ENCODE measurements at places on chromosomes 2 and 18.
A peak's percentile ranks its signal among the peaks of the same experiment; 100 is the strongest.

GRCh38 chr2:68828887-68829708, 42.1 kb downstream of the BMP10 start:
- no peaks in the 10 kb centered on the region for H3K27me3 ChIP-seq
- H3K36me3 ChIP-seq: no peaks in the 10 kb centered on the region
- H3K27ac ChIP-seq: peak overlapping the region; percentile 97
- H3K4me3 ChIP-seq: no peak overlapping the region
- DNase-seq: peak; percentile 98
- peaks cover 45% of the 10 kb centered on the region for H3K4me1 ChIP-seq

DNA sequence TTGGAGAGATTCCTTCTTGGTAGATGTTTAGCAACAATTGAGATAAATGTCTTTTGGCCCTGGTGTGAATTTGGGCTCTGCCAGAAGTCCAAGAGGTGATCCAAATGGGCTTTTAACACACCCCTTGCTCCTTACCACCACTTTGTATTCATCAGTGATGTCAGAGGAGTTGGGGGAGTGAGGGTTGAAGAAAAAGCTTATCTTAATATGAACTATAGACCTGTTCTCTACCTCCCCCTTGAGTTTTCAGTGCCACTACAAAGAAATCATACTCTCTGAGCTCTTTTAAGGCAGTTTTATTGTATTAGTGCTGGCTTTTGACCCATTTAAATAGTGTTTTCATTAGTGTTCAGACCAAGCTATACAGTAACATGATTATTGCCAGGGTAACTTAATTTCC, 229.1 kb downstream of the PHLPP1 start:
- no peak overlapping the region for H3K27ac ChIP-seq
- no peak overlapping the region for H3K4me3 ChIP-seq
- H3K27me3 ChIP-seq: no peaks in the 10 kb centered on the region
- DNase-seq: no peak
- peaks cover 6% of the 10 kb centered on the region for H3K36me3 ChIP-seq

- H3K36me3 ChIP-seq: no peaks in the 10 kb centered on the region
- H3K27me3 ChIP-seq: no peaks in the 10 kb centered on the region
- no peak overlapping the region for H3K4me3 ChIP-seq
- H3K4me1 ChIP-seq: no peaks in the 10 kb centered on the region
Measured at GRCh38 chr2:232398293-232399034, 8.2 kb upstream of the ALPG start.

DNA sequence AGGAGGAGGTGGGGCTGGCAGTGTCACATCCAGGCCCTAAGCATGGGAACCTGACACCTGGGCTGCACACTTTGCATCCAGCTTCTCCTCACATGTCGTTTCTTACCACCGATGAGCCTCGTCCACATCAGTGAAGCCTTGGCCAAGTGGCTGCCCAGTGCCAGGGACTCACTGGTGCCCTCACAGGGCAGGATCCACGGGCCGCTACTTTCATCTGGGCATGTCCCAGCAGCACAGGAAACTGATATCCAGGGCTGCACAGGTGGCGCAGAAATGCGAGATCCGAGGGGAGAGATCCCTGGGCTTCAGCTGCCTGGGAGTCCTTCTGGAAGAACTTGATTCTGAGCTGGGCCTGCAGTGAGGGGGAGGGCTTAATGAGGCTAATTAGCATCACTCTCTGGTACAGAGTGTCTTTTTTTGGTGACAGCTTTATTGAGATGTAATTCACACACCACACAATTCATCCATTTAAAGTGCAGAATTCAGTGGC, 291.6 kb upstream of the HDAC4 start:
- H3K36me3 ChIP-seq: no peaks in the 10 kb centered on the region
- H3K27me3 ChIP-seq: no peaks in the 10 kb centered on the region
- peak; percentile 39 for DNase-seq

DNA sequence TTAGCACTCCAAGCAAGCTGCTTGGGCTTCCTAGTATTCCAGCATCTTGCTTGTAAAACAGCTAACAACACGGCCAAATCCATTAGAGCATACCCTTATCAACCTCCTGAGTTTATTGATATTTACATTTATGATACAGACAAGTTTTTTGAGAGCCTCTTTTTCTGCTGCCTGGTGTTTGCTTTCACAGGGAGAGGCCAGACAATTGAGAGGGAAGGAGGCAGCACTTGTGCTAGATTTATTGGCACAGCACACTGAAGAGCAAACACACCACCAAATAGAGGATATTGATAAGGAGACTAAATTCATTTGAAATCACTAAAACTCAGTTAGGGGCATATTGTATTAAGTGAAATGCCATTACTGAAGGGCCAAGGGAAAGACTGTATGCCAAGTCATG, 1142.3 kb upstream of the FANCL start:
- no peak overlapping the region for H3K27ac ChIP-seq
- H3K36me3 ChIP-seq: no peaks in the 10 kb centered on the region
- DNase-seq: no peak
- no peak overlapping the region for H3K4me3 ChIP-seq
- H3K4me1 ChIP-seq: no peaks in the 10 kb centered on the region
- no peaks in the 10 kb centered on the region for H3K27me3 ChIP-seq

DNA sequence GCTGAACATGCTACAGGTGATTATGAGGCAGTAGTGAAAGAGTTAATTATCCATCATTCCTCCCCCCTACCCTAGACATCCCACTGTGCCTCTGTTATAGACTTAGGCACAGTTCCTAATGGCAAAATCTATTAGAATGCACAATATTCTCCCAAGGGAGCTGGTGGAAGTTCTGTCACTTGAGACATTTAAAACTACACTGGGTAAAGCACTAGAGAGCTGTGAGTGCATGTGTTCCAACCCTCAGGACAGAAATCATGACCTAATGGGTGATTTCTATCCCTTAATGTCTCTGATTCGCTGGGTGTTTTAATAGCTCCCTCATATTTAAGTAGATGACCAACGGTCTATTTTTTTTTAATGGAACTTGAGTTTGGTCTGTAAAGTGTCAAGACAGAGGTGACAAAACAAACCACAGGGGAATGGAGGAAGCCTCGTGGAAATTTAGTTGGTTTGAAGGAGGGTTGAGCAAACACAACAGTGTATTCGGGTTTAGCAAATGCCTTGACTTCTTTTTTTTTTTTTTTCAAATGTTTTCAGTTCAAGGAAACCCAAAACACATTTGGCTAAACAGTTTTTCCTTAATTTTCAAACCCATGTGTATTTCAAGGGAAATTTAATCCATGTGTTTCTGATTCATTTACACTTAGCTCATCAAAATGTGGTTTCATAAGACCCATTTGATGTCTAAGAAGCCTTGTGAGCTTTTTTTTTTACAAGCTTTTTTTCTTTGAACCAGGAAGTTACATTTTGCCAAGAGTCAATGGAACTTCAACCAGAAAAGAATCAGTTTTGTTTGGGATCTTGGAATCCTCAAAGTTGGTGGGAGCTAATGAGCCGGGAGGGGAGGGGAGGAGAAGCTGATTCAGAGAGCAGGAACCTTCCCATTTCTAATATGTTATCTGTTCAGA, 665.1 kb upstream of the ZEB2 start:
- H3K4me3 ChIP-seq: no peak overlapping the region
- H3K36me3 ChIP-seq: no peaks in the 10 kb centered on the region
- no peaks in the 10 kb centered on the region for H3K27me3 ChIP-seq

DNA sequence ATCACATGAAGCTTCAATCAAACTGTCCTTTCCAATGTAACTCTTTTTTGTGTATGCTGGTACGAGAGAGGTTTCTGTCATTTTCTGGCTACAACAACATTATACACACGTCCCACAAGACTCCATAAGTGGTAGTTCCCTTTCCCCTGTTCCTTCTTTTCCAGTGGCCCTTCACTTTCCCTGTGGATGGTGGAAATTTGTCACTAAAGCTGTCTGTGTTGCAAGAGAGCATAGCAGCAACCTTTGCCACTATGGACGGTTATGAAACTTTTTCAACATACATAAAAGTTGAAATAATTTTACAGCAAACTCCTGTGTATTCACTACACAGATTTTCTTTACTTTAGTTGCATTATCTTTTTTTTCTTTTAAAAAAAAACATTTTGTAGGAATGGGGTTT, 18.7 kb downstream of the DBI start:
- no peak overlapping the region for H3K4me3 ChIP-seq
- no peak overlapping the region for H3K27ac ChIP-seq
- H3K27me3 ChIP-seq: no peaks in the 10 kb centered on the region
- no peaks in the 10 kb centered on the region for H3K4me1 ChIP-seq
- no peaks in the 10 kb centered on the region for H3K36me3 ChIP-seq

DNA sequence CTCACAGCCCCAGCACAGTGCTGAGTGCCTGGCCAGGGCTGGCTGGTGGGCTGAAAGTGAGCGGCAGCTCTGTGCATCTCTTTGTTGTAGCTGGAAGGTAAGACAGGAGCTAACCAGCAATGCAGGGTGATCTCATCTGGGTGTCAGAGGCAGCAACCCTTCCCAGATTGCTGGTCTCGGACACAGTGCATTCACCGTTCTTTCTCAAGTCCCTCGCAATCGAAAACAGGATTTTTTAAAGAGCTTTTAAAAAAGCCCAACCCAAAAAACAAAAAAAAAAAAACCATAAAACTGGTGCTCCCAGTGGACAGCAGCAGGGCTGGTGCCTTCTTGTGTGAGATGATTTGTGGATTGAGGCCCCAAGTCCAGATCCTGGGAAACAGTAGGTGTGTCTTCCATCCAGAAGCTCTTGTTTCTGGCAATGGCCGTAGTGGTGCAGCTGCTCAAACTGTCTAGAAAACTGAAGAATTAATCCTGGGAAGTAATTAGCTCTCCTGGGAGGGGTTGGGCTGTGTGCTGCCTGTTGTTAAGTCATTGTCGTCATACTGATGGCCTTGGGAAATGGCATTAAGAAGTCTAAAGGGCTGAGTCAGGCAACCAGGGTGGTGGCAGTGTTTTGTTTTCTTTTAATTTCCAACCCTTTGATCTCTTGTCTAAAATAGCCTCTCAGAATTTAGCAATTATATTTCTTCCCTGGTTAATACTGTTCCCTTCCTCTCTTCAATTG, 156.7 kb downstream of the KLHL29 start:
- H3K27ac ChIP-seq: no peak overlapping the region
- H3K27me3 ChIP-seq: no peaks in the 10 kb centered on the region
- no peak for DNase-seq
- no peak overlapping the region for H3K4me3 ChIP-seq
- H3K4me1 ChIP-seq: peaks cover 6% of the 10 kb centered on the region
- no peaks in the 10 kb centered on the region for H3K36me3 ChIP-seq

GRCh38 chr18:31716362-31716761, 32.0 kb upstream of the B4GALT6 start:
- H3K27me3 ChIP-seq: no peaks in the 10 kb centered on the region
- no peak overlapping the region for H3K27ac ChIP-seq
- H3K36me3 ChIP-seq: no peaks in the 10 kb centered on the region
- no peaks in the 10 kb centered on the region for H3K4me1 ChIP-seq
- no peak overlapping the region for H3K4me3 ChIP-seq

DNA sequence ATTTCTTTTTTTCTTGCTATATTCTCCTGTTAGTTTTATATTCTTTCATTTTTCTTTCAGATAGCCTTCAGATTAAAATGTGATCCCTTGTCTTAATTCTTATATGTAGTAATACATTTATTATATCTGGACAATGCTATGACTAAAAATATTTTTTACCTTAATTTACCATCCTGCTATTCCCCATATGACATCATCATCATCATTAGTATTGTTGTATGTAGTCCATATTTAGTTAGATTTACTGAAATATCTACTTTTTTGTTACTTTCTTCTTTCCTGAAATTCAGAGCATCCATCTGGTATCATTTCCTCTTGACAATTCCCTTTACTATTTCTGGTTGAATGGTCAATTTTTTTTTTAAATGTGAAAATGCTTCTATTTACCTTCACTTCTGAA, 951.6 kb upstream of the POU3F3 start:
- H3K4me1 ChIP-seq: no peaks in the 10 kb centered on the region
- H3K4me3 ChIP-seq: no peak overlapping the region
- no peaks in the 10 kb centered on the region for H3K27me3 ChIP-seq

DNA sequence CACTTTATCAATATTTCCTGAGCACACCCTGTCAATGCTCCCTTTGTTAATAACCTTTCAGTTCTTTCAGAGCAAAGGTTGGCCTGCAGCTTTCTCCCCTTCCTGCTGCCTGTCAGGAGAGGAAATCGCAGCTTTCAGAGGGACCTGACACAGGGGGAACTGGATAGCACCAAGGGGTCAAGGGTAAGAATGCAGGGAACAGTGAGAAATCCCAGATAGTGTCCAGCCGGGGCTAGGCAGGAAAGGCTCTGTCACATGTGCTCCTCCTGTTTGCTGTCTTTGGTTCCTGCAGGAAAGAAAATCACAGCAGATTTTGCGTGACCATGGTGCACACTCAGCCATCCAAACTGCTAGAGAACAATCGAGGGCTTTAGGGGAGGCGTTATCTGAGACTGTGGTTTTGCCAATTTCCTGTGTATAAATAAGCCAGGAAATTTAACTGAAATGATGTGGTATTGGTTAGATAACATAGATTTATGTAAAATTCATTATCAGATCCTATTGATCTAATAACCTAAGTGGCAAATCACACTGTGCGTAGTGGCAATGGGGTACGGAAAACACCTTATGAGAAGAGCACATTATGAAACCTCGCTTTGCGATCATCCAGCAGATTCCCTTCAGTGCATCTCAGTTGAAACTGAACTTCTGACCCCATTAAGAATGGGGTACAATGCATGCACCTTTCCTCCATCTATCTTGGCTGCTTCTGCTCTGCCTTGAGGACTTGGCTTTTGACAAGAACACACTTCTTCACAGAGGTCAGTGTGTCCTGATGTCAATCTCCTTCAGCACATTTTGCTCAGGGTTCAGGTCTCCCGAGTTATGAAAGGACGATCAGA, 178.0 kb downstream of the ICOS start:
- H3K4me3 ChIP-seq: no peak overlapping the region
- H3K27ac ChIP-seq: no peak overlapping the region

DNA sequence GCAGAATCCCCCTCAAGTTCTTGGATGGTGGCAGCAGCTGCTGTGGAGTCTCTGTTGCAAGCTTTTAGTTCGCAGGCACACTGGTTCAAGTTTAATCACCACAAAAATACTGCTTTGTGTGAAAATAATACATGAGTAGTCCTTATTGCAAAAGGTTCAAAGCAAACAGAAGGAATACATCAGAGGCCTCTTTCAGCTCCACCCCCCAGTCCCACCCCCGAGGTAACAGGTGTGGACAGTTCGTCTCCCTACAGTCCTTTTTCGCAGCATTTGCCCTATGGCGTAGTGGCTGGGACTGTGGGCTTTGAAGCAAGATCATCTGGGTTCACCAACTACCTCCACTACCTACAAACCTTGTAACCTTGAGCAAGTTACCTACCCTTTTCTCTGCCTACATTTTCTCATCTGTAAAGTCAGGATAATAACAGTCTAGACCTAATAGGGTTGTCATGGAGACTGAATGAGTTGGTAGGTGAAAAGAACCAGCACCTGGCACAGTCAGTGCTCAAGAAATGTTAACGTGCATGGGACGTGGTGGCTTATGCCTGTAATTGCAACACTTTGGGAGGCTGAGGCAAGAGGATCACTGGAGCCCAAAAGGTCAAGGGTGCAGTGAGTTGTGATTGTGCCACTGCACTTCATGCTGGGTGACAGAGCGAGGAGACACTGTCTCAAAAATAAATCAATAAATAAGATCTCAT, 61.7 kb downstream of the TCF7L1 start:
- no peak overlapping the region for H3K4me3 ChIP-seq
- no peak for DNase-seq
- H3K27me3 ChIP-seq: no peaks in the 10 kb centered on the region
- H3K4me1 ChIP-seq: no peaks in the 10 kb centered on the region
- H3K36me3 ChIP-seq: no peaks in the 10 kb centered on the region
